T-helper 17 cell (primary cell): ENCODE measurements at places on chromosomes 3 and 15.
A peak's percentile ranks its signal among the peaks of the same experiment; 100 is the strongest.

GRCh38 chr15:77312523-77312922 lies 107.4 kb downstream of the PEAK1 start:
- no peak for DNase-seq

GRCh38 chr3:34200576-34200975 lies 402.1 kb downstream of the PDCD6IP start:
- DNase-seq: no peak

DNA sequence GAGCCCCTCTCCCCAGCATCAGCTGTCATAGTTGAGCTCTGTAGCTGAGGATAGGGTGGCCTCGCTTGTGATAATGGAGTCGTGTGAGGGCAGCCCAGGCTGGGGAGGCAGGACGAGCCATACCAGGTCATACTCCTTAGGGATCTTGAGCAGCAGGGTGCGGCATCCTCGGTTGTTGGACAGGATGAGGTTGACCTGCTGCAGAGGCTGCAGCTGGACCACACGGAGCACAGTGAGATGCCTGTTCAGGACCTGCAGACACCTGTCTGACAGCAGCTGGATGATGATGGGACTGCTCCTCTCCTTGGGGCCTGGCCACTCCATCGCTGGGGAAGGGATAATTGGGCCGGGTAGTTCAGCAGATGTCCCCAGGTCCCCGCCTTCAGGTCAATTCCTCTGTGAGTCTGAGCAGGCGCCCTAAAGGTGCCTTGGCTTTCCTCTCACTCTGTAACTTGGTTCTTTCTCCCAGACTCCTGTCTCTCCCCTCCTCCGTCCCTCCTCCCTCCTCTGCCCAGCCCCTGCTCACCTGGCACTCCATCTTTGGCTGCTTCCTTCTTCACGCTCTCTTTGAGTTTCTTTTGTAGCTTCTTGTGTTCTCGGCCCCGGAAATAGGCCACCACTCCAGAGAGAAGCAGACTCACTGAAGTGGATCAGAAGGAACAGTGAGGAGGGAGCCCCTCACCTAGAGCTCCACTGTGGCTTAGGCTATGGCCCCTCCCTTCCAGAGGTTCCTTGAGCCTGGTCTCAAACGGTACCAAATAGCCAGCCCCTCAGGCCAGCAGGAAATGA lies 7.8 kb downstream of the DUOX2 start:
- DNase-seq: no peak

DNA sequence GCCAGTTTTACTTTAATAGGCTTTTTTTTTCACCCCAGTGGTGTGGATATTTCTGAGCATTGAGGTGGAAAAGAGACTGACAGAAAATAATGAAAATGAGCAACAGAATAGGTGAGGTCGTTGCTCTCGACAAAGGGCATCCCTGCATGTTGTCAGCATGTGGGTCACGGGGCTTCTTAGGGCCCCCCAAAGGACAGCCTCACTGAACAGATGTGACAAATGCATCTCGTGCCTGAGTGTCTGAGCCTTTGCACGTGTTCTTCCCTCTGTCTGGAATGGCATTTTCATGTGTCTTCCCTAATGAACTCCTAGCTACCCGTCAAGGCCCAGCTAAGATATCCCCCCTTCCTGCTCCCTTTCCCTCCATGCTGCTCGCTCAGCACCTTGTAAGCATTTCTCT lies 31.8 kb downstream of the FAH start:
- no peak for DNase-seq

GRCh38 chr3:190513409-190514370 lies at the start of gene IL1RAP:
Gene IL1RAP, plus strand, starts transcription at chr3:190514085. Its CDS starts 50,205 bp downstream, at chr3:190564290.
- DNase-seq: peak; percentile 82

DNA sequence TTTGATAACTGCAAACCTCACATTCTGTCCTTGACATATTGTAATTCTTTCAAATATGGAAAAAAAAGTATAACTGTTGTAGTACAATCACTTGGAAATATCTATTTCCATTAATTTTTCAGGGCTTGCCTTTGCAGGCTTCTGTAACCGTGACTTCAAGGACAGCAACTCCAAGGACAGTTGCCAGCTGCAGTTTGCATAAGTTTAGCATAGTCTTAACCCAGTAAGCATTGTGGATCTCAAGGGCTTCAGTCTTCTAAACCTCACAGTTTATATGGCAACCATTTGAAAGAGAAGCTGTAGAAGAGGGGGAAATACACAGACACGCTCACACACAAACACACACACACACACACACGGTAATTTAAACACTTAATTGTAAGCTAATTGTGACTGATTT lies 112.8 kb upstream of the GPR149 start:
- DNase-seq: no peak

DNA sequence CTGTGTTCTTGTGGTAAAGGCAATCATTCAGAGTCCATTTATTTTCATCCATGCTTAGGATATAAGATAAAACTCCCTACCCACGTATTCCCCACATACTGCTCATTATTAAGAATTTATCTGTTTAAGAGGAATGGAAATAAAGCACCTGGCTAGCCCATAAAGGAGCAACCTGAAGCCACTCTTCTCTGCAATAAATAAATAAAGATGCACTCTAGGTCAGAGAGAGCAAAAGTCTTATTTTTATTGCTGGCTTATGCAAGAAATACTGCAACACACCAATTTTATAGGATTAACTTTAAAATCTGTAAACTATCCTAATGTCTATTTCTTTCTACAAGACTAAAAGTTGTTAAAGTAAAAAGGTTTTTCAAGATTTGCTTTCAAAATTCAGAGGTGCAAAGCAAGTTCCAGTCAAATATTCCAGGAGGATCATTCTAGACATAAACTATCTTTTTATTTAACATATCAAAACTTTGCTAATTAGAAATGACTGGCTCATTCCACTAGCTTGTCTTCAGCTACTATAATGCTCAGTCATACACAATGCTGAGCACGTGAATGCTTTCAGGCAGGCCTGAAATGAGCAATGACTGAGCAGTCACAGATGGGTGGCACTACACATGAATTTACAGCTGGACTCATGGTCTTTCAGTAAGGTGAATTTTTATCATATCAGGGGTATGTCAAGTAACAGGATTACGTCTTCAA lies 7.1 kb downstream of the TJP1 start:
- no peak for DNase-seq

- DNase-seq: peak; percentile 66
Measured at GRCh38 chr3:45656575-45657363, 32.4 kb upstream of the SACM1L start.

DNA sequence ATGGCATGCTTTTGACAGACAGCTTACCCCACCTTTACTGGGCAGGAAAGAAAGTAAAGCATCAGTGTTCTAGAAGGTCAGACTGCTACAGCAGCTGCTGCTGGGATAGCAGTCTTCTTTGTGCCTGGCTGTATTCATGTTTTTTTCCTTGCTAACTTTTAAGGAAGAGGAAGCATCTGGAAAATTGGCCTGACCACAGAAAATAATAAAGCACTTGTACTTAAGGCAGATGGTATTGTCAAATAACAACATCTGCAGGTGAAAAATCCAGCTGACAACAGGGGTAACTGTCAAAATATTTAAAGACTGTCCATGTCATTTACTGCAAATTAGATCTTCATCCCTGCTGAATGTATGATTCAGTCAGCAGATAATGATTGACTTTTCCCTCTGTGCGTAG lies 229.0 kb downstream of the OXSM start:
- DNase-seq: no peak

DNA sequence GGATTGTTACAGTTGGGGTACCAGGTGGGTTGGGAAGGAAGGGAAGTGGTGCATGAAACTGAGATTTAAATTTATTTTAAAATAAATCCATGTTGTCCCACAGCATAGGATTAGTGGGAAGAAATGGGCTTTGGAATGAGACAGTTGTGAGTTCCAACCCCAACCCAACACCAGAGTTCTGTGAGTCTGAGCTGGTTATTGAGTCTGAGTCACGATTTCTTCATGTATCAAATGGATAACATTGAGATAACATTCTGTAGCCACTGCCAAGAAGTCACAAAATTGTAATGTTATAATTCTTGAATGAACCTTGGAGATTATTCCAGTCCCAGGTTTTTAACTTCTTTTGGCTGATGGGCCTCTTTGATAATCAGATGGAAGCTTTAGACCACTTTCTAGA lies 13.7 kb downstream of the IFT122 start:
- DNase-seq: no peak

DNA sequence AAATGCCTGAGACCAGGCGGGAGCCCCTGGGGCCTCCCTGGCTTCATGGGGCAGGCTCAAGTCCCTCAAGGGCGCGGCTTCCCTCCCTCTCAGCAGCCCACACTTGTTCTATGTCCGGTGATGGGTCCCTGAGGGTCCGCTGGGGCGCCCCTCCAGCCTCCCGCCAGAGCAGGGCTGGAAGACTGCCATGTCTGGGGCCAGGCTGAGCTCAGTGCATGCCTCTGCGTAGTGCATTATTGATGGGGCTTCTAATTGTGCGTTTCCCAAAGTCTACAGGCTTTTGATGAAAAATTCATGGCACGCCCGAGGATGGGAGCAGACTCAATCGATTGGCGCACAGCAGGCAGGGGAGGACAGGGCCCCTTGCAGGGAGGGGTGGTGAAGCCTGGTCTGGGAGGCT lies 51.3 kb downstream of the CYP11A1 start:
- DNase-seq: no peak

DNA sequence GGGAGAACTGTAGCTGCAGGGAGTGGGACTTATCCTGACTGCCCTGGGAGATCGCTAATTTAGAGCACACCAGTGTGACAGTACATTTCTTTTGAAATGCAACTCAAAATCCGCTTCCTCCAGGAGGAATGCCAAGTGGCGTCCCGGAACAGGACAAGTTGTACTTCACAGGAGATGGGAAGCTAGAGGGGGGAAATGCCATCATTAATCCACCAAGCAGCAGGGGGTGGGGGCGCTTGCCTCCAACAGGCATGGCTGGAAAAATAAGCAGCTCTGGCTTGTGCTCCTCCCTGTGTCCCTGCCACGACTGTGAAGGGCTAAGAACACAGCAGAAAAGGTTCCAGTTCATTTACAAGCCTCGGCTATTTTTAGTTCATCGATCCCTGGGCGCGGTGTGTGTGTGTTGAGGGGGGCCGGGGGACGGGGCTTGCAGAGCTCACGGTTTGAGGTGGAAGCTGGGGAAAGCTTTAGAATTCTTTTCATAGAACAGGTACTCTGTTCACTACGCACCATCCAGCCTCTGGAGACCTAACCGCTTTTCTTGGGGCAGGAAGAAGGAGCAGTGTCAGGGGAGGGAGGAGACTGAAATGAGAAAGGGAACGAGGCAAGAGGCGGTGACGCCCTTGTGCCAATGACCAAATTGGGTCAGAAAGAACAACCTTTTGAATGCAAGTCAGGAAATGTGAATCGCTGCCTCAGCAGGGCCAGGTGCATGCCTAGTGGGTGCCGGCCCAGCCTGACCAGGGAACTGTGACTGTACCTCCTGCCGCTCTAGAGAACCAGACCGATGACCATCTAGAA lies 51.8 kb upstream of the DGKG start:
- DNase-seq: no peak

- DNase-seq: no peak
Measured at GRCh38 chr3:69392850-69393249, 7.0 kb upstream of the FRMD4B start.

DNA sequence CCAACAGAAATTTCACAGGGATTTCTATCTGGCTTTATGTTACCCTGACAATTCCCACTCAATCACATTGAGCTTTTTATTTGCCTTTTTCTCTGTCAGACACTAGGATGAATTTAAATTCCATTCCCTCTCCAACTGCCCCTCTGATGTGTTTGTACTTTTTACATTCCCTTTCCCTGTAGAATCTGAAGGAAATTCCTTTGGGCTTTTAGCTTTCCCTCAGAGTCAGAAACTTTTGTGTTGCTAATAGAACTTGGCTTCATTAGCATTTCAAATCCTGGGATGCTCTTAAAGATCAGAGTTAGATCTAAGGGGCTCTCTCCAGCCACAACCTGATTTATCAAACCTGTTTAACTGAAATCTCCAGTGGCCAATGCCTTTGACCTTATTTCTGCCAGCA lies 7.9 kb upstream of the RARB start:
- no peak for DNase-seq

GRCh38 chr15:90871139-90871715 lies 2.8 kb downstream of the FURIN start:
- DNase-seq: no peak

DNA sequence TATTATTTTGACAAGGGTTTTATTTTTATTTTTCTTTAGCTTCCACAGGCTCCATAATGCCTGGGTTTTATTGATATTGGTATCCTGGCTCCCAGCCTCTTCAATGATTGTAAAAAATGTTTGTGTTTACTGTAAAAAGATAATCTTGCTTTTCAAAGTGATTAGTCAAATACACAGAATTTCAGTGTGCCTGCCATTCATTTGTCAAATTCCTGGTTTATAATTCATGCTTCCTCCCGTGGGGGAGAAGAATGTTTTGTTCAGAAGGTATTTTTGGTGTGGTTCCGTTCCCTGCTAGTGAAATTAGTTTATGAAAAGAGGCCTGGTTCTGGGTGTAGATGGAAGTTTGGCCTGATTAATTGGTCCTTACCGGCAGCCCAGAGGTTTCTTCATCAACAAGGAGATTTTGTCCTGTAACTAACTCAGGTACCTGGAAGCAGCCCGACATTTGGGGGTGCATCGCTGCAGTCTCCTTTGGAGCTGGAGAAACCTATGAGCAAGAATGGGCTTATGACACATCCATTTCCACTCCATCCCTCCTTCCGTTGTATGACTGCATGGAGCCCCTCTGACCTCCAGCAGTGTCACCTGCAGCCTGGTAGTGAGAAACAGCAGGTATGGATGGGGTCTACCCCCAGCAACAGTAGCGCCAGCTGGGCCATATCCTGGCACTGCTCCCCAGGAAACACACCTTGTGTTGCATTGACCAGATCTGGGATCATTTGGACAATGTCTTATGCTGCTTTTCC lies 101.5 kb downstream of the PGPEP1L start:
- no peak for DNase-seq

DNA sequence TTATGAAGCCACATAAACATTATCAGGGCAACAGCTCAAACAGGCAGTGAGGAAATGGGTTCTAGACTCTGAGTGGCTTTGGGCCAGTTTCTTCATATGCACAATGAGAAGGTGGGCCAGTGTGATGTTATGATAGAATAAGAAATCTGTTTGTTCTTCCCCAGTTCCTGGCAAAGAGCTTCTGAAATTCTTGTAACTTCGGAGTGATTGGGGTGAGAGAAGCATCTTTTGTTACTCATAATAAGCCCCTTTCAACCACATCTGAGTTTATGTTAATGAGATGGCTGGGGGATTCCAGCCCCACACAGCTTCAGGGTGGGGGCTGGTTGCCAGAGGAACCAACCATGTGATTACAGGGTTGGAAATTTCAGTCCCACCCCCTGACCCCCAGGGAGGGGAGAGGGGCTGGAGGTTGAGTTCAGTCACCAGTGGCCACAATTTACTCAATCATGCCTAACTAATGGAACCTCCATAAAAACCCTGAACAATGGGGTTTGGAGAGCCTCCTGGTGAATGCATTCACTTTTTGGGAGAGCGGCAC lies 57.0 kb upstream of the FRMD4B start:
- no peak for DNase-seq

DNA sequence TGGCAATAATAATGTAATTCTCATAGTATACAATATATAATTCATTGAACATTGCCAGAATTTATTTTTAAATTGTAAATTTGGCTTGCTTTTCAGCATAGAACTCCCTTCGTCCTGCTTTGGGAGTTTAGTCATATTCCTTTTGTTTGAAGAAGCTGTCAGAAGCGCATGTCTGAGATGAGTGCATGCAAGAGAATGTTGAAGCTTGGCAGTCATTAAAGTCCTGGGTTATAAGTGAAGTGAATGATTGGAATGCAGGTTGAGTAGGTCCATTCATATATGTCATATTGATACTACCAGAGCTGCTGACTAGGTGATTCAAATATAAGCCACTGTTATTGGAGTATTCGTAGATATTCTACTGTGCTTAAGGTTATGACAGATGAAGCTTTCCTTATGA lies 243.6 kb upstream of the MDFIC2 start:
- DNase-seq: no peak

GRCh38 chr3:106338582-106339214 lies 469.9 kb upstream of the CBLB start:
- no peak for DNase-seq

- no peak for DNase-seq
Measured at GRCh38 chr3:39124876-39125840, 17.7 kb downstream of the TTC21A start.
